ENCODE measurements at places on chromosomes 6 and 20. TPM values are rescaled to one million over a fixed set of nuclear protein-coding genes. Genes with fewer than 3 reads are reported as not detected.
A peak's percentile ranks its signal among the peaks of the same experiment; 100 is the strongest.

DNA sequence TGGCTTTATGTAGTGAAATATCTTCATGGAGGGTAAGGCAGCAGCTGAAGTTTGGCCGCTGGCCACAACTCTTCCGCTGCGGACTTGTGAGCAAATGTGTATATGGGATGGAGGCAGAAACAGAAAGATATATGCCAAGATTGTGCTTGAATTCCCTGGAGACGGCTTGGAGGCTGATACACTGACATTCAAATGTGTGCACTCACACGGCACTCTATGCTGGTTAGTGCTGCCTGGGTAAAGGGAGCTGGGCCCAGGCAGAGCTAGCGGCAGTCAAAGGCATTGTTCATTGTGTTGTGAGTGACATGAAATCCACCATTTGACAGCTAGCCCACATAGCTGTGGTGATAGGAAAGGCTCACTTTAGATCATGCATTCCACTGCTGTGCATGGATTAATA, 202.7 kb downstream of the CLIC5 start:
- no peaks in the 10 kb centered on the region for H3K36me3 ChIP-seq
- H3K4me1 ChIP-seq, result no peaks in the 10 kb centered on the region
- H3K27me3 ChIP-seq, result peaks cover 21% of the 10 kb centered on the region
- peak; percentile 6 for DNase-seq
- H3K27ac ChIP-seq, result no peak overlapping the region
- no peak overlapping the region for H3K4me3 ChIP-seq

DNA sequence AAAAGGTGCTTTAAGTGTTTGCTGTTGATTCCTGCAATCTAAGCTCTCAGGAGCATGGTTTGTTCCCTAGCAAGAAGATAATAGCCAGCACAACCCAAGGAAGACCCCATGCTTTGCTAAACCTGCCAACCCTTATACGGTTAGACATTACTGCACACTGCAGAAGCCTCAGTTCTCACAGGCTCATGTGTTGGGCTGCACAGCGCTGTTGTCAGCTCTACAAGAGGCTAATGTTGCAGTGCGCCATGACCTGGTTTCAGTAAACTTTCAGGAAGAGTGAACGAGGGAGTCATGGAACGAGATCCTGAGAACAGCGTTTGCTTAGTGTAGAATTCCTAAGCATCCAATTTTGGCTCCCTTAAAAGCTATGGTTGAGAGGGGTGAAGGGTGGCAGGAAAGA, 218.5 kb downstream of the ARHGAP18 start:
- peaks cover 15% of the 10 kb centered on the region for H3K4me1 ChIP-seq
- H3K27ac ChIP-seq, result peak overlapping the region; percentile 99
- H3K4me3 ChIP-seq, result no peak overlapping the region

PRPF6 gene
- 71.3 TPM for total RNA-seq

DNA sequence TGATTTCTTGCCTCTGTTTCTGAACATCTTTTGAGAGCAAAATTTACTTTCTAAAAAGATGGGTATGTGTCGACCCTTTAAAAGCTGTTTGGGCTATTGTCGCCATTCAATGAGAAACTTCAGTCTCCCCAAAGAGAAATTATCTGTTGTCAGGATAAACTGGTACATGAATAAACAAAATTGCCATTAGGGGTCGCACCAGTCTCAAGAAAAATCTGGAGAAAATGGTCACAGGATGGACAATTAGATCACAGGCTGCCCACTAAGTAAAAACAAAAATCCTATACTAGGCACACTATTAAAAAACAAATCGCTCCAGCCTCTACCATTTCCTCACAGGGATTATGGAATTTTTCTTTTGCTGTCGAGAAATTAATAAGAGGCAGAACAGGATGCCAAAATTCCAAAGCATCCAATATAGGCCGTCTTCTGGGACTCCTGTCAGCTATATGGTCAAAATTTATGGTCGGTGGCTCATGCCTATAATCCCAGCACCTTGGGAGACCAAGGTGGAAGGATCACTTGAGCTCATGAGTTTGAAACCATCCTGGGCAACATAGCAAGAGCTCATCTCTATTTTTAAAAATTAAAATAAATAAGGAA, 5.5 kb upstream of the HLA-E start:
- H3K27ac ChIP-seq, result no peak overlapping the region
- no peaks in the 10 kb centered on the region for H3K36me3 ChIP-seq
- peak; percentile 74 for DNase-seq

DNA sequence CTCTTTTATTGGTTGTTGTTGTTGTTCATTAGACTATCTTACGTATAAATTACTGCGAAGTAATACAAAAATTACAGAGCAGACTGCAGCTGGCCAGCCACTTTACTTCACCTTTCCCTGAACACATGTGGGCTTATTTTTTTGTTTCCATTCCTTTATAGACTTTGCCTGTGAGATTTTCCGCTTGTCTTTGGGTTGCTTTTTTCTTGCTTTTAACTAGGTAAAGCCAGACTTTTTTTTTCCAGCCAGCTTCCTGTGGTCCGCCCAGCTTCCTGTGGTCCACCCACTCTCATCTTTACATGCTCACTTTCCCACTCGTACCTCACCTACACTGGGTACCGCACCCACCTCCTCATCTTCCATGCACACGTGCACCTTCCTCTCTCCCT, 79.0 kb downstream of the IPCEF1 start:
- H3K27ac ChIP-seq, result no peak overlapping the region
- DNase-seq, result no peak
- H3K27me3 ChIP-seq, result no peaks in the 10 kb centered on the region
- H3K4me3 ChIP-seq, result no peak overlapping the region
- peaks cover 3% of the 10 kb centered on the region for H3K4me1 ChIP-seq

FNDC1 gene
- total RNA-seq, result not detected

MDFI gene
- total RNA-seq, result 0.28 TPM

DNA sequence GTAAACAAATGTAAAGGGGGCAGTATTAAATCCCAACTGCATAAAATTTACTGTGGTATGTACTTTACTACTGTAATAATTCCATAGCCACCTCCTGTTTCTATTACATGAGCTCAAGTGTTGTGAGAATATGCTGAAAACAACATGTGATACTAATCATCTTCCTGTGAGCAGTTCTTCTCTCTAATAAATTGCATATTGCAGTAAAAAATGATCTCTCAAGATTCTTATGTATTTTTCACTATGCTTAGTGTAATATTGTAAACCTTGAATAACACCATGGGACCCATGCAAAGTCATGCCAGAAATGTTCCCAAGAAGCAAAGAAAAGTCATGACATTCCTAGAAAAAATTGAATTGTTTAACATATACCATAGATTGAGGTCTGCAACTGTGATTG, 133.0 kb upstream of the ATXN1 start:
- no peaks in the 10 kb centered on the region for H3K4me1 ChIP-seq
- no peaks in the 10 kb centered on the region for H3K36me3 ChIP-seq
- H3K27ac ChIP-seq, result no peak overlapping the region
- H3K27me3 ChIP-seq, result no peaks in the 10 kb centered on the region
- no peak overlapping the region for H3K4me3 ChIP-seq

DNA sequence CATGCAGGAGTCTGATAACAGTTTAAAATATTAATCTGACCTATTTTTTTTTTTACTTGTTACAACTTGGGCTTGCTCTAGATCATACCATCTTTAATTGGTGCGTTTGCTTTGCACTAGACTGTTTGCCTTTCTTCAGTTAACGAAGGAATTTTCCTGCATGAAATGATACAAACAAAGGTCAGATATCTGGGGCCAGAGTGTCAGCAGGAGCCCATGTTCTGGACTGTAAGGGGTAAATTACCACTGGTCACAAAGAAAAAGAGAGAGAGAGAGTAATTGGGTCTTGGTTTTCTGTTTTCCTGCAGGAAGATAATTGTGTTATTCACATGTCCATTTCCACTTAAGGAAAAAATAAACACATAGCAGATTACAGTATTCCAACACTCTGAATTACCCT, 399.4 kb upstream of the MARCKS start:
- no peak overlapping the region for H3K27ac ChIP-seq
- H3K36me3 ChIP-seq, result no peaks in the 10 kb centered on the region
- peaks cover 11% of the 10 kb centered on the region for H3K4me1 ChIP-seq
- DNase-seq, result no peak

NRSN1 gene
- total RNA-seq, result not detected

GRCh38 chr6:169337886-169338445, 84.3 kb upstream of the THBS2 start:
- H3K4me3 ChIP-seq, result no peak overlapping the region
- no peaks in the 10 kb centered on the region for H3K4me1 ChIP-seq
- H3K27me3 ChIP-seq, result no peaks in the 10 kb centered on the region
- no peak for DNase-seq

- peak; percentile 40 for DNase-seq
- H3K36me3 ChIP-seq, result peaks cover 6% of the 10 kb centered on the region
Measured at GRCh38 chr6:15615802-15616201, 47.0 kb downstream of the DTNBP1 start.

DEFB127 gene
- not detected for total RNA-seq

ENPP1 gene
- 38.9 TPM for total RNA-seq

DNA sequence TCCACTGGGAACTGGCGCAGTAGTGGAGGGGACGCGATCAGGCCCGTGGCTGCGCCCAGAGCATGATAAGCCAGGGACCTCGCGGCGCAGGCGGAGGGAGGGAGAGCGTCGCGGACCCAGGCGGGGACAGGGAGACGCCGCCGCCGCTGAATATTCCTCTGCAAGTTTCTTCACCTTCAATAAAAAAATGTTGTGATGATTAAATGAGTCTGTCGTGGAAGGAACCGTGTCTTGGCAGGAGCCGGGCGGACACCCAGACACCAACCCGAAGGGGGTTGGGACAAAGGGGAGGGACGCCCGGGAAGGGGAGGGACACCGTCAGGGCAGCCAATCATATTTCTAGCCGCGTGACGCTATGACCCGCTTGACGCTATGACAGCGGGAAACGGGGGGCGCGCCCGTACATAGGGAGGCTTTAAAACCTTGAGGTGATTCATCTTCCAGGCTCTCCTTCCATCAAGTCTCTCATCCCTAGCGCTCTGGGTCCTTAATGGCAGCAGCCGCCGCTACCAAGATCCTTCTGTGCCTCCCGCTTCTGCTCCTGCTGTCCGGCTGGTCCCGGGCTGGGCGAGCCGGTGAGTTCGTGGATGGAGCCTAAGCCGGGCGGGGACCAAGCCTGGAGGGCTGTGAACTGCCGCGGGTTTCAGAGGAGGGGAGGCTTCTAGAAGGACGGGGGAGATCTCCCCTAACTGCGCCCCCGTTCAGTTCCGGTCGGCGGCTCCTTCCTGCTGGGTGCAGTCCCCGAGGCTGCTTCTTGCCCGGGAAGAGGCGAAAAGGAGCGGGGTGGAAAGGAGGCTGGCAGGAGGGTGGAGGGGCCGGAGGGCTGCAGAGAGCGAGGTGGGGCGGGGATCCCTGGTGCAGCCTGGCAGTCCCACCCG, at the start of gene ULBP2:
TSS of gene ULBP2 (plus strand) at position 432 of the 878 bp plus-strand sequence. CDS start at position 491, 59 bp downstream.
- H3K4me1 ChIP-seq, result peaks cover 4% of the 10 kb centered on the region
- peak; percentile 95 for DNase-seq
- peaks cover 34% of the 10 kb centered on the region for H3K27me3 ChIP-seq
- peak within 1 kb of the TSS; percentile 8 for H3K27ac ChIP-seq
- peak within 1 kb of the TSS; percentile 60 for H3K4me3 ChIP-seq

DNA sequence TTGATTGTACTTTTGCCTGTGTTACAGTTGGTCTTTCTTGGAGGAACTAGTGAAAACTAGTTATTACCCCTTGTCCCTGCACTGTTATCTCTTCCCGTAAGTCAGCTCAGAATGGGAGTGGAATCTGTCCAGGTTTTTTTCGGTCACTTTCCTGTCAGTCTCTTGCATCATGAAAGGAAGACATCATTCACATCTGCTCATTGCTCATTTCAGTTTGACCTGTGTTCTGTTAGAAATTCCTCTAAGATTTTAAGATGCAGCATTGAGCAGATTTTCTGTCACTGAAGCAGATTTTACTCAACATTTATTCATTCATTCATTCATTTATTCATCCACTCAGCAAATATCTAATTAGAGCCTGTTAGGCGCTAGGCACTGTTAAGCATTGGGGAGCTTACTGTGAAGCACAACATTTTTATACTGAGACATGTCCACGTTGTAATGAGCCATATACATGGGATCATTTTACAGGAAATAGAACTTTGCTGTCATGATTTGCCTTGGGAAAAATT, 33.1 kb upstream of the HINT3 start:
- H3K4me3 ChIP-seq, result no peak overlapping the region
- H3K27ac ChIP-seq, result no peak overlapping the region
- peaks cover 2% of the 10 kb centered on the region for H3K4me1 ChIP-seq
- no peak for DNase-seq

GRCh38 chr20:51050531-51051075, 27.7 kb upstream of the KCNG1 start:
- peaks cover 37% of the 10 kb centered on the region for H3K27me3 ChIP-seq
- no peaks in the 10 kb centered on the region for H3K36me3 ChIP-seq
- no peak for DNase-seq
- no peak overlapping the region for H3K4me3 ChIP-seq
- no peak overlapping the region for H3K27ac ChIP-seq
- no peaks in the 10 kb centered on the region for H3K4me1 ChIP-seq

DNA sequence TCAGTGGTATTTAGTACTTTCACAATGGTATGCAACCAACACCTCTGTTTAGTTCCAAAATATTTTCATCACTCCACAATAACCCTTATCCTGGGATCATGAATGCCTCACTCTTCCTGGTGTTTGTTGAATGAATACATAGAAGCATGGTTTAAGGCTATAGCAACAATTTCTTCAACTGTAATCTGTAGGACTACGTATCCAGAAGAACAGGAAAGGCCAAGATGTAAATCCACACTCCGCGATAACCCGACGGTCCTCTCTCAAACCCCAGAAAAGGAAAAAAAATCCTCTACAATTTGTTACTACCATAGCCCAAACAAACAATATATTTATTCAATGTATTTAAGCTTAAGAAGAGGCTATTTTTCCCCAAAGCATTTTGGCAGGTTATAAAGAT, 141.4 kb upstream of the SALL4 start:
- H3K4me1 ChIP-seq, result peaks cover 6% of the 10 kb centered on the region
- no peak for DNase-seq
- H3K27me3 ChIP-seq, result no peaks in the 10 kb centered on the region
- H3K36me3 ChIP-seq, result no peaks in the 10 kb centered on the region

DNA sequence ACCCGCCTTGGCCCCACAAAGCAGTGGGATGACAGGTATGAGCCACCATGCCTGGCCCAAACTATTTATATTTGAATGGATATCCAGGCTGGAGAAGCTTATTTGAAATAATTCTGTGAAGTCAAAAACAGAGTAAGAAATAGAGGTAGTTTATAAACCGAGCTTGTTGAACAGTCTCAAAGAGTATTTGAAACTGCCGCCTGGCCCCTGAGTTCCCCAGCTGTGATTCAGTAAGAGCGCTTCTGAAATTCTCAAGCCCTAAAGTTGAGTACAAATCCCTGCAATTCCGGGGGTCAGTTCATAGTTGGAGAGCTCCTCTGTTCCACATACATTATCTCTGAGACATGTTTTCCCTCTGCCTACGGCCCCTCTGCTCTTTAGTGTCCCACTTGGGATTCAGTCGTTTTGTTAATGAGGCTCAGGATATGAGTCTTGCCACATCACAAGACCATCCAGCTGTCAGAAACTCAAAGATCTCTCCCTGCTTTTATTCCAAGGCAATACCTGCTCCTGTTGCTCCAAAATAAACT, 127.8 kb downstream of the SOD2 start:
- H3K4me3 ChIP-seq, result no peak overlapping the region
- no peaks in the 10 kb centered on the region for H3K27me3 ChIP-seq
- H3K4me1 ChIP-seq, result no peaks in the 10 kb centered on the region
- DNase-seq, result no peak

Measured in IMR-90 (cell line).